ENCODE measurements at places on chromosomes 11 and 22.

GRCh38 chr11:111734101-111734953 is 31.9 kb downstream of the PPP2R1B start:
- DNase-seq: no peak

GRCh38 chr11:86801364-86801763 is 1.0 kb downstream of the PRSS23 start:
- DNase-seq: no peak

DNA sequence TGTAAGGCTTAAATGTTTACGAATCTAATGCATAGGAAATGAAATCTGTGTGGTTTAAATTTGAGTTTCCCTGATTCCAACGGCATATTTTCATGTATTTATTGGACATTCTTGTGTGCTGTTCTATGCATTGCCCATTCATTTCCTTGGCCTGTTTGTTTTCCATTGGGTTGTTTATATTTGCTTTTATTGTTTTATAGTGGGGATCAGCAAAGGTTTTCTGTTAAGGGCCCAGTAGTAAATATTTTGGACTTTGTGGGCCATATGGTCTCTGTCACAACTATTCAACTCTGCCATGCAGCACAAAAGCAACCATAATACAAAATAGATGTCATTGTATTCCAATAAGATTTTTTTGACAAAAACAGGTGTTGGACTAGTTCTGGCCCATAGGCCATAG is 5.2 kb upstream of the LGR4 start:
- no peak for DNase-seq

GRCh38 chr22:19880786-19881569 is 26.3 kb upstream of the GNB1L start:
- DNase-seq: peak; percentile 91

- no peak for DNase-seq
These were observed 163.4 kb upstream of the NECTIN1 start for GRCh38 chr11:119892311-119892808.

Measured in PC-9 (cell line).